ENCODE measurements at places on chromosomes 11 and 22. TPM values are rescaled to one million over a fixed set of nuclear protein-coding genes. Genes with fewer than 3 reads are reported as not detected.

- no peak for DNase-seq
These were observed 522 bp downstream of the RHOG start for GRCh38 chr11:3840004-3840869.

DNA sequence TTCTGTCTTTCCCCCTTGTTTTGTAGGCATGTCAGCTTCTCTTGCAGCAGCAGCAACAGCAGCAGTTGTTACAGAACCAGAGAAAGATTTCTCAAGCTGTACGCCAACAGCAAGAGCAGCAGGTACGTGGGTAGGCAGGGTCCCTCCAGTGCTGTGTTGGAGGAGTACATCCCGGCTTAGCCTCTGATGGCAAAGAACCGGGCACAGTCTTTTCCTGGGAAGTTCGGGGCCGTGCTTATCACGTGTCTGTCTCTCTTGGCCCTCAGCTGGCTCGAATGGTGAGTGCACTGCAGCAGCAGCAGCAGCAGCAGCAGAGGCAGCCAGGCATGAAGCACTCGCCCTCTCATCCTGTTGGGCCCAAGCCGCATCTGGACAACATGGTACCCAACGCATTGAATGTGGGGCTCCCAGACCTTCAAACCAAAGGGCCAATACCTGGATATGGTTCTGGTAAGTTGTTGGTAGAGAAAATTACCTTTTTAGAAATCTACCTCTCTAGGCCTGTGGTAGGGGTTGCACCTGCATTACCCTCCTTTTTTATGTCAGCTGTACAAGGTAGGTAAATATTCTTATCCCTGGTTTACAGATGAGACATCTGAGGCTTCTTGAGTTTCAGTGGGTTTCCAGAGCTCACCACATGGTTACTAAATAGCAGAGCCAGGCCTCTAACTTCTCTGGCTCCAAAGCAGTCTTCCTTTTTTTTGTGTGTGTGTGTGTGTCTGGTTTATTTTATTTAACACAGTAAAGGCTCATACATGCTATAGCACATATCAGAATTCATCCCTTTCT lies 45.2 kb upstream of the ADSL start:
- DNase-seq, result no peak

DNA sequence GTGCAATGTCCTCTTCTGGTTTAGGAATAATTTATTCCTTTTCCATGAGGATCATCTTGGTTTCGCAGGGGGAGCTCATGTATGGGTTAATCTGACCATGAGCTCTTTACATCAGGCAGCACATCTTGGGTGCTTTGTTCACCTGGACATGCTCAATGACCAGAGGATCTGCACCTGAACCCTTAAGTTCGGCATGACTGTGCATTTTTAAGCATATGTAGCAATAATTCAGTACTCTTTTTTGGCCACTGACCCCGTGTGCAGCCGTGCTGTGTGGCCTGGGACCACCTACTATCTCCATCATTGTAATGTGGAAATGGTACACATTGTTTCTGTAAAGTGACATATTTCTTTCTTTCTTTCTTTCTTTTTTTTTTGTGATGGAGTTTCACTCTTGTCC lies 62.9 kb downstream of the DEPDC5 start:
- no peak for DNase-seq

DNA sequence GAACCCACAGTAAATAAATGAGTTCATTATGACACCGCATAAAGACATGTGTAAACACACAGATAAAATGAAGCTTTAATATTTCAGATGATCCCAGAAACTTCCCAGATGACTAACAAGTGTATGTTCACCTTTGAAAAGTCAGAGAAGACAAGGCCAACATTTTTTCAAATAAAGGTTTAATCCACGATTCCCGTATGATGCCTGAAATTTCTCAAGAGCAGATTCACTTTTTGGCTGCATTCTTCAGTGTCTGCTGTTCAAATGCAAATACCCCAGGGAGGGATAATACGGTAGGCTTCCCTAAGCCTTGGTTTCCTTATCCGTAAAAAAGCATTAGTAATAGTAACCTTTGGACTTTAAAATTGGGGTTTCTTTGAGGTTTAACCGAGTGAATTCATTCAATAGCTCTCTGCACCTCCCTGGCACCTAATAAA lies 62.5 kb downstream of the SYTL2 start:
- DNase-seq, result no peak

DNA sequence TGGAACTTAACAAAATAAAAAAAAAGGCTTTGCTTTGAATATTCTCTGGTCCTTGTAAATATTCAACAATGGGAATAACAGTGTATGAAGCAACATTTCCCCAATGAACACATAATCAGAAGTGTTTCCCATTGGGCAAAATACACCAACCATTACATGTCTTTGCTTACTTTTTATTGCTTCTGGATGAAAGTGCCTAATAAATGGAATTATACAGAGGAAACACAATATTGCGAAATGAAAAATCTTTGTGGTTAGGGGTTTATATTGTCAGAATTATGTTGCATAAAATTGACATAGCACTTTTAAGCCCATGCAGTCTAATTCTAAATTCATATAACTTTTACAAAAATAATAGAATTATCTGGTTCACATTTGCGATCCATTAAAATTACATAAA lies 386.4 kb downstream of the DCDC1 start:
- no peak for DNase-seq

DNA sequence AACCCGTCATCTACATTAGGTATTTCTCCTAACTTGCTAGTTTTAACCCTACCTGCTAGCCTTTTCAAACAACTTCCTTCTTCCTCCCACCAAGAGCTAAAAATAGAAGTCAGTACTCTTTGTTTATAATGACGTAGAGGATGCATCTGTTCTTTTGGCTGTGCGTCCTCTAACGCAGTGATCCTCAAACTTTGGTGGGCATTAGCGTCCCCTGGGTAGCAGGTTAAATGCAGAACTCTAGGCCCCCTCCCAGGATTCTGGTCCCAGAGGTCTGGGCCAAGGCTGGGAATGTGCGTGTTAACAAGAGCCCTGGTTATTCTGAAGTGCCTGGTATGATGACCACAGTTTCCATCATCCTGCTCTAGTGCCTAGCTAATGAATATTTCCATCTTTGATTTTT lies 67.6 kb downstream of the BARX2 start:
- no peak for DNase-seq

DNA sequence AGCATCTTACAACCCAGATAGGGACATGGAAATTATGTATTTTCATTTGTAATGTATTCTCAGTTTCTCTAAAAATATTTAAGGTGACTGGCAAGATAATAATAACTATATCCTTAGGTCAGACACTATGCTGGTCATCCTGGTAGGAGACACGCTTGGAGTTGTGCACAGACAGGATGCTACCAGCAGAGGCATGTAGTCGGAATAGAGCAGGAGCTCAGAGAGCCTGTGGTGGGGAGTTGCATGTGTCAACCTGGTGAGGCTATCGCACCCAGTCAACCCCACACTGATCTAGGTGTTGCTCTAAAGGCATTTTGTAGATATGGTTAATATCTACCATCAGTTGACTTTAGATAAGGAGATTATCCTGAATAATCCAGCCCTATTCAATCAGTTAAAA lies 318.5 kb downstream of the MIAT start:
- no peak for DNase-seq

DNA sequence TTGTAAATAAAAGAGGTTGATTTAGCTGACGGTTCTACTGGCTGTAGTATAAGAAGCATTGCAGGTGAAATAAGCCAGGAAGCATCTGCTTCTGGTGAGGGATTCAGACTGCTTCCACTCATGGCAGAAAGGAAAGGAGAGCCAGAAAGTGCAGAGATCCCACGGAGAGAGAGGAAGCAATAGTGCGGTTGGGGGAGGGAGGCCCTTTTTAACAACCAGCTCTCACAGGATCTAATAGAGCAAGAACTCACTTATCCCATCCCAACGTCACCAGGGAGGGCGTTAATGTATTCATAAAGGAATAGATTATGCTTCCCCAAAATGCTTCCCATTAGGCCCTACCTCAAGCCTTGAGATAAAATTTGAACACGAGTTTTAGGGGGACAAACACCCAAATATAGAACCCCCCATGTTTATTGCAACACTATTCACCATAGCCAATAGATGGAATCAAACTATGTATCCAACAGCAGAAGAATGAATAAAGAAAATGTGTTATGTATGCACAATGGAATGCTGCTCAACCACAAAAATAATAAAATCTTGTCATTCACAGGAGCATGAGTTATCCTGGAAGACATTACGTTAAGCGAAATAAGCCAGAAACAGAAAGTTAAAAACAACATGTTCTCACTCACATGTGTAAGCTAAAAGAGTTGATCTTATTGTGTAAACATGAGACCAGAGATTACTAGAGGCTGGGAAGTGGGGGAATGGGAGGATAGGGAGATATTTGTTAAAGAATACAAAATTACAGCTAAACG lies 908.3 kb upstream of the ANO3 start:
- peak; percentile 56 for DNase-seq

- no peak for DNase-seq
These were observed 48.7 kb upstream of the USP47 start for GRCh38 chr11:11793073-11793472.

GRCh38 chr11:60914633-60915247 lies 782 bp downstream of the TMEM109 start:
- DNase-seq, result no peak

DNA sequence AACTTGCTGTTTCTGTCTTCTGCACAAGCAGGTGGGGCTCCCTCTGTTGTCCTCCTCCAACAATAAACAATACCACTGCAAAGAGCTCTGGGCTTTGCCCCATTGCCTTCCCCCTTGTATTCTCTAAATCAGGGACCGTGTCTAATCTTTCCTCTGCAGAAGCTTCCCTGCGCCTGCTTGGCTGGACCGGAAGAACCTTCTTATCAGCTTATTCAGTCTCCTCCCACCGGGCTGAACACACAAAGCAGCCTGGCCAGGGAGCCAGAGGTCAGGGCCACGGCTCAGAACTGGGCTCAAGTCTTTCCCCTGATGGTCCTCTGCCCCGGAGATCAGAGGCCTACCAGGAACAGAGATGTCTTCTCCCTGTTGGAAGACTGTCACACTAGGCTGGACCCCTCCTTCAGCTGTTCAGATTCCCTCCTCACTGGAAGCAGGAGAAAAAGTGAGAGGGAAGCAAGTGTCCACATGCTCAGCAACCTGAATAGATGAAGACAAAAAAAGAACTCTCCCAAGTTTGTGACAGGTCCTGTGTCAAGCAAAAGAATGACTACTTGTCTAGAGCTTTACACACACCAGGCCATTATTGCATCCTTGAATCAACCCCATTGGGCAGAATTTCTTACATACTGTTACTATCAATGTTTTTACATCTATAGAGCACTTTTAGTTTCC lies 63.7 kb downstream of the RAB30 start:
- no peak for DNase-seq

DNA sequence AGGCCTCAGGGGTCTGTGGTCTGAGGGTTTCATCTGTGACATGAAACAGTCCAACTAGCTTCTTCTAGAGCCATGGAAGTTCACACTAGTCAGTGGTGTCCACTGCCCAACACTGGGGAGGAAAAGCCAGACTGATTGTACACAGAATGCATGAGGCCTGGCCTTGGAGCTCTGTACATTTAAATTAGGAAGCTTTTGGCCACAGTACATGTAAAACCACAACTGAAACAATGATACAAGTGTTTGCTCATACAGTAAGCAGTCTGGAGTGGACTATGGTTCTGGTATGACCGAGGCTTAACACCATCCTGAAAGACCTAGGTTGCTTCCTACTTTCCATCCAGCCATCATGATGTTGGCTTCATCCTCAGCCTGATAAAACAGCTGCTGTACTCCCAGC lies 73.8 kb upstream of the SESN3 start:
- no peak for DNase-seq

GRCh38 chr11:127462065-127462344 lies 461.4 kb upstream of the KIRREL3 start:
- DNase-seq, result no peak

GRCh38 chr11:420054-420910 lies 5.5 kb upstream of the SIGIRR start:
- no peak for DNase-seq

DNA sequence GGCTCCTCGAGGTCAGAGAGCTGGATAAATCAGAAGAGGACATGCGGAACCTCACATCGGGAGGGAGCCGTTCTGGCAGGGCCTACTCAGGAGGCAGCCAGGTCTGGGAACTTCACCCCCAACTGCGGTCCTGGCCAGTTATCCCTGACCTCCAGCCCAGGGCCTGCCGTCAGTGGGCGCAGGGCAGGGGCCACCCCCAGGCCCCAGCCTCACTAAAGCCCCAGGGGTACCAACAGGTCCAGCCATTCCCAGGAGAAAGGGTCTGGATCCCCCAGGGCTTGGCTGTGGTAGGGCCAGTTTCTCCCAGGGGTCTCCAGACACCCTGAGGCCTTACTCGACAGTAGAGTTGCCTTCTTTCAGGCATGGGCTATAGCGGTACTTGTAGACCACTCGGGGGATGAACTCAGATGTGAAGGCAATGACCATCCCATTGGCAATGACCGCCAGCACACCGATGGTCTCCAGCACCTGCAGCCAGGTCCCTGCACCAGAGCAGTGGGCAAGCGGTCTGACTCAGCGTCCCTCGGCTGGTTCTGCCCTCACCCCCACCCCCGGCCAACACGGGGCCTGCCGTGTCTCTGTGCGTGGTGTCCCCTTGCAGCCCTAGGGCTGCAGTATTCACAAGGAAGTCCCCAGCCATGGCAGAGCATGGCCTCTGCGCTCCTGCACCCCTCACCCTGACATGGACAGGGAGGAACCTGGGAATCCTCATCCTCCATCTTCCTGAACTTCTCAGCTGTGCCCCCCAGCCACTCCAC lies 4.6 kb upstream of the SIGIRR start:
- no peak for DNase-seq

- DNase-seq, result peak; percentile 81
These were observed 198.2 kb downstream of the SWAP70 start for GRCh38 chr11:9861860-9862725.

DNA sequence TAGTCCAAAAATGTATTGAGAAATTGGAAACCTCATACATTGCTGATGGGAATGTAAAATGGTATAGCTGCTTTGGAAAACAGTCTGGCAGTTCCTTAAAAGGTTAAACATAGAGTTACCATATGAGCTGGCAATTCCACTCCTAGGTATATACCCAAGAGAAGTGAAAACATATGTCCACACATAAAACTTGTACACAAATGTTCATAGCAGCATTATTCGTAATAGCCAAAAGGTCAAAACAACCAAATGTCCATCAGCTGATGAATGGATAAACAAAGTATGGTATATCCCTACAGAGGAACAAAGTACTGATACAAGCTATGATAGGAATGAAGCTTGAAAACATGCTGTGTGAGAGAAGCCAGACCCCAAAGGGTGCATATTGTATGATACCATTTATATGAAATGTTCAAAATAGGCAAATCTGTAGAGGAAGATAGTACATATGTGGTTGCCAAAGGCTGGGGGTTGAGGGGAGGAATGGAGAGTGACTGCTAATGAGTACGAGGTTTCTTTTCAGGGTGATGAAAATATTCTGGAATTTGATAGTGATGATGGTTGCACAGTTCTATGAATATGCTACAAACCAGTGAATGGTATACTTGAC lies 85.8 kb downstream of the ZBTB16 start:
- DNase-seq, result no peak

The KDELR3 gene
- total RNA-seq, result 72.8 TPM

The OR5M10 gene
- total RNA-seq, result not detected

The CHST1 gene
- total RNA-seq, result 2.0 TPM

The KRTAP5-1 gene
- total RNA-seq, result not detected

The HTR3B gene
- not detected for total RNA-seq

The MRGPRE gene
- total RNA-seq, result not detected

The HBB gene
- not detected for total RNA-seq

The LARGE1 gene
- 3.9 TPM for total RNA-seq

The KCTD14 gene
- total RNA-seq, result not detected

The MS4A4E gene
- total RNA-seq, result not detected
